Activated CD8-positive, alpha-beta T cell treated with anti-CD3 and anti-CD28 coated beads, Interleukin-2, amount 10 ng/mL, durations not matched to agents 7 days and 5 days (primary cell): ENCODE measurements at places on chromosomes 12 and 14. TPM values are rescaled to one million over a fixed set of nuclear protein-coding genes. Genes with fewer than 3 reads are reported as not detected.
A peak's percentile ranks its signal among the peaks of the same experiment; 100 is the strongest.

DNA sequence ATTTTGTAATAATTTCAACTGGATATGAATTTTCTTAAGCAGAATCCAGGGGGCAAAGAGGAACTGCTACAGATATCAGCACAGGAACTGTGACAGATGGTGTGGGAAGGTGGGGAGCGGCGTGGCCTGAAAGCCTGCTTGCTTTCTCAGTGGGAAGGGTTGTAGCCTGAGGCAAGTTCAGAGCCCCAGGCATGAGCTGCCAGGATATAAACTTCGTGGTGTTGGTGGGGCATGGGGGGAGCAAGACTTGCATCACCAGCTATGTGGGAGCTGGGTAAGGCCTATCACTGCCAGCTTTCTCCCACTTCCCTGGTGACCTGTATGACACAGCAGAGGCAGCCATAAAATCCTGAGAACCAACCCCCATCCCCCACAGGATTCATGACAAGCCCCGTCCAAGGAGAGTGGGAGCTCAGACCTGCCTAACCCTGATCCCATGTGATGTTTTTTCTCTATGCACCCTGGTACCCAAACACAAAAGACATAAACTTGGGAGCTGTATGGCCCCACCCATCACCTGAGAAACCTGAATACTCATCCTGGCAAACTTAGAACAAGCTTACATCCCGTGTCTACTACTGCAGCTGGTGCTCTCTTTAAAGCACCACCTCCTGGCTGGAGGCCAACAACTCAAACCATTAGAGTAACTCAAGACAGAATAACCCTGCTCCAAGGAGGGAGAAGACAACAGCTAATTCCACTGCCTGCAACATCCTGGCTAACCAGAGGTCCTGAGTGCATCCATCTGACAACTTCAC lies 16.5 kb downstream of the CLEC1A start:
- no peak overlapping the region for H3K4me3 ChIP-seq
- H3K4me1 ChIP-seq: no peaks in the 10 kb centered on the region
- H3K27ac ChIP-seq: no peak overlapping the region
- no peaks in the 10 kb centered on the region for H3K36me3 ChIP-seq
- H3K27me3 ChIP-seq: peaks cover 8% of the 10 kb centered on the region
- no peak for DNase-seq

Gene FGF6
- total RNA-seq: not detected

DNA sequence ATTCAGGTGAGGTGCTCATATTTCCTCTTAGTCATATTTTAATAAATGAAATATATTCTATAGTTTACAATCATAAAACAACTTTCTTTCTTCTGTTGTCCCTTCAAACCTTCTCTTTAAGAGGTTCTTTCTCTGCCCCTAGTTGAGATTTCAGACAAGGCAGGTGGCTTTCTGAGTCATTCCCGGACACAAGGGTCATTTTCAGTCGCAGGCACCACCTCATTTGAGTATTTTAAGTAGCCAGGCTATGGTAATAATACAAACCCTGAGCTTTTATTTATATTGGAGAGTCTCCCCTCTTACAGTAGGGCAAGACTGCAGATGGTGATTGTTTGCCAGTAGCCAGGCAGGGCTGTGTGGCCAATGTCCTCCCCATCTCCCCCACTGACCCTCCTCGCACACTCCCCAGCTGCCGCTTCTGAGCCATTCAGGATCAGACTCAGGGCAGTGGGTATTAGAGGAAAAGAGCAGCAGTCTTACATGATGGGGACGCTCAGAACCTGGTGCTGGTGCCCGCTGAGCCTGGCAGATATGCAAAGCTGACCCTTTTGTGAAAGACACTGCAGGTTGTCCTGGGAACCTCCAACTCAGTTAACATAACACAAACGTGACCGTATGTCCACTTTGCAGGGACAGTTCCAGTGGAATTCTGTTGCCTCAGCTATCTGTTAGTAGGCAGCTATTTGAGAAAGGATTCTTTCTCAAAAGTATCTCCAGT lies 101.1 kb upstream of the BCL2L14 start:
- H3K27me3 ChIP-seq: peaks cover 7% of the 10 kb centered on the region
- peaks cover 5% of the 10 kb centered on the region for H3K4me1 ChIP-seq
- H3K27ac ChIP-seq: no peak overlapping the region
- no peak overlapping the region for H3K4me3 ChIP-seq
- H3K36me3 ChIP-seq: peaks cover 2% of the 10 kb centered on the region

GRCh38 chr12:53046655-53047220 lies 3.1 kb upstream of the TNS2 start:
- H3K27me3 ChIP-seq: peaks cover 6% of the 10 kb centered on the region
- peak overlapping the region; percentile 85 for H3K27ac ChIP-seq
- H3K4me3 ChIP-seq: peak overlapping the region; percentile 95

GRCh38 chr14:103897075-103897947 lies 30.9 kb upstream of the TDRD9 start:
- no peak overlapping the region for H3K4me3 ChIP-seq
- no peak overlapping the region for H3K27ac ChIP-seq
- DNase-seq: no peak

Gene MYO1A
- total RNA-seq: 1.3 TPM

Gene SCNN1A
- 0.47 TPM for total RNA-seq

- peaks cover 8% of the 10 kb centered on the region for H3K4me1 ChIP-seq
- no peak overlapping the region for H3K4me3 ChIP-seq
- no peaks in the 10 kb centered on the region for H3K36me3 ChIP-seq
- peaks cover 16% of the 10 kb centered on the region for H3K27me3 ChIP-seq
- no peak for DNase-seq
- H3K27ac ChIP-seq: no peak overlapping the region
Measured at GRCh38 chr12:48750215-48750614, 33.7 kb upstream of the CCNT1 start.

DNA sequence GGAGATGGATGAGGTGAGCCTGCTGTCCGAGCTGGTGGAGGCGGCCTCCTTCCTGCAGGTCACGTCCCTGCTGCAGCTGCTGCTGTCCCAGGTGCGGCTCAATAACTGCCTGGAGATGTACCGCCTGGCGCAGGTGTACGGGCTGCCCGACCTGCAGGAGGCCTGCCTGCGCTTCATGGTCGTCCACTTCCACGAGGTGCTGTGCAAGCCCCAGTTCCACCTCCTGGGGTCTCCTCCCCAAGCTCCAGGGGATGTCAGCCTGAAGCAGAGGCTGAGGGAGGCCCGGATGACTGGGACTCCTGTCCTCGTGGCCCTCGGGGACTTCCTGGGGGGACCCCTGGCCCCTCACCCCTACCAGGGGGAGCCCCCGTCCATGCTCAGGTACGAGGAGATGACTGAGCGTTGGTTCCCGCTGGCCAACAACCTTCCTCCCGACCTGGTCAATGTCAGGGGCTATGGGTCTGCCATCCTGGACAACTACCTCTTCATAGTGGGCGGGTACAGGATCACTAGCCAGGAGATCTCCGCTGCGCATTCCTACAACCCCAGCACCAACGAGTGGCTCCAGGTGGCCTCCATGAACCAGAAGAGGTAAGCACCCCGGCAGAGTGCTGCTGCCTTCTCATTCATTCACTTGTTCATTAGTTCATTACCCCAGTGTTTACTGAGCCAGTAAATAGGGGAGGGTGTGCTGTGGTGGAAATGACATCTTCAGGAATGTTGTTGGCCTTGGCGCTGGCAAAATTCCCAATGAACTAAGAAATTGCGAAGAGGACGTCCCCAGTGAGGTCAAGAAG lies 774 bp upstream of the MANSC4 start:
- peaks cover 26% of the 10 kb centered on the region for H3K36me3 ChIP-seq
- peak; percentile 48 for DNase-seq
- peaks cover 38% of the 10 kb centered on the region for H3K4me1 ChIP-seq
- H3K4me3 ChIP-seq: peak overlapping the region; percentile 81
- peaks cover 7% of the 10 kb centered on the region for H3K27me3 ChIP-seq

Gene KRT2
- 0.10 TPM for total RNA-seq

Gene CD9
- 11.6 TPM for total RNA-seq

Gene ABHD12B
- total RNA-seq: not detected

DNA sequence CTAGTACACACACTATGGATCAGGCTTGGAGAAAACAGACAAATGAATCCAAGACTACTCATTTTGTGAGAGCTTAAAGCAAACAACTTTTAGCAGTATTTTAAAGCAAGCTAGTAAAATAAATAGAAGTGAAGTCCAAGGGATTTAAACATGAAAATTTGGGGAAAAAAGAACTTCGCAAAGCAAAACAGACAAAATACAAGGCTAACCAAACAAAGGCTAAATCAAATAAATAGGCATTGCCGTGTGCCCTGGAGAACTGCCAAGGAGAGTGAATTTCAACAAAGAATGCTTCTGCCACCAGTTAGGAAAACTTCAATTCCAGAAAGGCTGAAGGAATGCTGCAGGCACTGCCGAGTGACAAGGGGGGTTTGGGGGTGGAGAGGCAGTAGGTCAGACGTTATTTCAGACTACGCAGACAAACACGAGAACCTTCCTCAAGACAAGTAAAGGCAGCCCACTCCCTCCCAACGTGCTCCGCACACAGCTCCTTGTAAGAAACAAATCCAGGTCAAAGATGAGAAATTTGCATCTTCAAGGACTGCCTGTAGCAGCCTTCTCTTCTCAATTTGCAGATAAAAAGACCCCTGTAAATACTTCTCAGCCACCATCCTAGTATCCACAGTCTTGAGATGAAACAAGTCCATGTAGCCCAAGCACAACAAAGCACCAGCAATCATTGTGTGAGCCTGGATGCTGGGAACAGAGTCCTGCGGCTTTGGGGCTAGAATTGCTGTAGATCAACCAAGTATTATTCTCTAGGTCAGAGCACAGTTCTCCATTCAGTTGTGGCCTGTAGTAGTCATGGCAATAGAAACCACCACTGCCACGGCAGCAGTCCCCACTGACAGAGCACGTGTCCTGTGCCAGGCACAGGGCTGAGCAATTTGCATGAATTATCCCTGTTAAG lies 43.3 kb downstream of the EFCAB11 start:
- DNase-seq: no peak
- peaks cover 19% of the 10 kb centered on the region for H3K27me3 ChIP-seq
- no peak overlapping the region for H3K4me3 ChIP-seq
- peaks cover 4% of the 10 kb centered on the region for H3K4me1 ChIP-seq
- H3K36me3 ChIP-seq: no peaks in the 10 kb centered on the region

GRCh38 chr12:131640525-131640924 lies 70.4 kb upstream of the SFSWAP start:
- no peak overlapping the region for H3K27ac ChIP-seq
- H3K27me3 ChIP-seq: peaks cover 4% of the 10 kb centered on the region
- H3K4me3 ChIP-seq: no peak overlapping the region
- no peak for DNase-seq

DNA sequence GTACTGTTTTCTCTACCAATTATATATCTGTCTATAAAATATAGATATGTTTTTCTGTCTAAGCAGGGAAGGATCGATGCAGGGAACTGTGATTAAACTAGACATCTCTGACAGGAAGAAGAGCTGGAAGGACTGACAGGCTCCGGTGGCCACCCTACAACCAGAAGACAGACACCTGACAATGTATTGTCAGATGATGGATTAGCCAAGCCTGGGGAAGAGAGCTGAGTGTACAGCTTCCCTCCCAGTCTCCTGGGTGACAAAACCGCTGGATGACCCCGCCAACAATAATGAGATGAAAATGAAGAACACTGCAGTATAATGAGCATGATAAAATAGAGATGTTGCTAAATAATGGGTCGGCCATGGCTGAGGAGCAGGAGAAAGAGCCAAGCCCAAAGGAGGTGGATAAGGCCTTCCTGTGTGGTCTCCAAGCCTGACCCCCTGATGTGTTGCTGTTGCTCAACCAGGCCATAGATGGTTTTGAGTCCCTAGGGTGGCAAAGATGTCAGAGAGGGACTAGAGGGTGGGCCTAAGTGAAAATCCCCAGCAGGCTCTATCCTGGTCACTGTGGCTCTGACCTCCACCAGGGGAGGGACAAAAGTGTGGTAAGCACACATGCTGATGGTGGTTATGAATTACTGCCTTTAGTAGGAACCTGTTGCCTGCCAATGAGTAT lies 28.2 kb downstream of the DHRS2 start:
- H3K4me3 ChIP-seq: no peak overlapping the region
- H3K27ac ChIP-seq: no peak overlapping the region
- H3K4me1 ChIP-seq: peaks cover 7% of the 10 kb centered on the region
- H3K36me3 ChIP-seq: no peaks in the 10 kb centered on the region
- H3K27me3 ChIP-seq: peaks cover 11% of the 10 kb centered on the region

DNA sequence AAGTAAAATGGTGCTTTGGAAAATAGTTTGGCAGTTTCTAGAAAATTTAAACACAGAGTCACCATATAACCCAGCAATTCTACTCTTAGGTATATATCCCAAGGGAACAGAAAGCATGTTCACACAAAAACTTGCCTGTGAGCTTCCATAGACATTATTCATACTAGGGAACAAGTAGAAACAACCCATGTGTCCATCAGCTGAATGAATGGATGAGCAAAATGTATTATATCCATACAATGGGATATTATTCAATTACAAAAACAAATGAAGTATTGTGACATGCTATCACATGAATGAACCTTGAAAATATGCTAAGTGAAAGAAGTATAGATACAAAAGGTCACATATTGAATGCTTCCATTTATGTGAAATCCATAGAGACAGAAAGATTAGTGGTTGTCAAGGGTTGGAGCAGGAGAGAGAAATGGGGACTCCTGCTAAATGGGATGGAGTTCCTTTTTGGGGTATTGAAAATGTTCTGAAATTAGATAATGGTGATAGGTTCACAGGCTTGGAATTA lies 7.9 kb downstream of the SLC10A1 start:
- no peaks in the 10 kb centered on the region for H3K27me3 ChIP-seq
- no peaks in the 10 kb centered on the region for H3K36me3 ChIP-seq
- H3K4me1 ChIP-seq: no peaks in the 10 kb centered on the region
- H3K4me3 ChIP-seq: no peak overlapping the region
- no peak for DNase-seq

- H3K27me3 ChIP-seq: no peaks in the 10 kb centered on the region
- peaks cover 10% of the 10 kb centered on the region for H3K4me1 ChIP-seq
- no peak overlapping the region for H3K27ac ChIP-seq
- no peak overlapping the region for H3K4me3 ChIP-seq
Measured at GRCh38 chr12:92529944-92530343, 172.8 kb upstream of the PLEKHG7 start.

- peaks cover 96% of the 10 kb centered on the region for H3K4me1 ChIP-seq
- H3K27me3 ChIP-seq: no peaks in the 10 kb centered on the region
- DNase-seq: peak; percentile 90
- peaks cover 76% of the 10 kb centered on the region for H3K36me3 ChIP-seq
- H3K27ac ChIP-seq: peak overlapping the region; percentile 95
- peak overlapping the region; percentile 62 for H3K4me3 ChIP-seq
Measured at GRCh38 chr14:61444215-61444768, 122.9 kb downstream of the PRKCH start.

Gene MBD6
- total RNA-seq: 68.4 TPM
